Epithelial cell of umbilical artery (primary cell): ENCODE measurements at places on chromosomes 7 and 10. TPM values are rescaled to one million over a fixed set of nuclear protein-coding genes. Genes with fewer than 3 reads are reported as not detected.

HACD1 gene
- 21.4 and 31.3 TPM in 2 replicates for total RNA-seq

HOXA1 gene
- total RNA-seq: 0.30 and 0.32 TPM in 2 replicates

DGKB gene
- not detected in 2 replicates for total RNA-seq

THSD7A gene
- 14.3 and 15.5 TPM in 2 replicates for total RNA-seq

GHRHR gene
- total RNA-seq: not detected in 2 replicates

CAV1 gene
- total RNA-seq: 772 and 1,370 TPM in 2 replicates

DNAJC12 gene
- total RNA-seq: 2.9 and 4.2 TPM in 2 replicates

CDK14 gene
- total RNA-seq: 14.0 and 17.9 TPM in 2 replicates

SHOC2 gene
- 43.5 and 56.5 TPM in 2 replicates for total RNA-seq

TRIM73 gene
- 0.32 and 0.91 TPM in 2 replicates for total RNA-seq

ADRB1 gene
- under 0.01 TPM in 2 replicates for total RNA-seq

WIPF3 gene
- total RNA-seq: not detected in 2 replicates

GNGT1 gene
- total RNA-seq: not detected in 2 replicates

SFRP4 gene
- not detected in 2 replicates for total RNA-seq

ZNF479 gene
- total RNA-seq: not detected in 2 replicates
